ENCODE measurements at places on chromosomes 3 and 15. TPM values are rescaled to one million over a fixed set of nuclear protein-coding genes. Genes with fewer than 3 reads are reported as not detected.

Gene DUOXA2
- total RNA-seq, result not detected

Gene CAMKV
- total RNA-seq, result not detected

- peak; percentile 14 for DNase-seq
Measured at GRCh38 chr3:32401556-32402081, 10.0 kb downstream of the CMTM7 start.

DNA sequence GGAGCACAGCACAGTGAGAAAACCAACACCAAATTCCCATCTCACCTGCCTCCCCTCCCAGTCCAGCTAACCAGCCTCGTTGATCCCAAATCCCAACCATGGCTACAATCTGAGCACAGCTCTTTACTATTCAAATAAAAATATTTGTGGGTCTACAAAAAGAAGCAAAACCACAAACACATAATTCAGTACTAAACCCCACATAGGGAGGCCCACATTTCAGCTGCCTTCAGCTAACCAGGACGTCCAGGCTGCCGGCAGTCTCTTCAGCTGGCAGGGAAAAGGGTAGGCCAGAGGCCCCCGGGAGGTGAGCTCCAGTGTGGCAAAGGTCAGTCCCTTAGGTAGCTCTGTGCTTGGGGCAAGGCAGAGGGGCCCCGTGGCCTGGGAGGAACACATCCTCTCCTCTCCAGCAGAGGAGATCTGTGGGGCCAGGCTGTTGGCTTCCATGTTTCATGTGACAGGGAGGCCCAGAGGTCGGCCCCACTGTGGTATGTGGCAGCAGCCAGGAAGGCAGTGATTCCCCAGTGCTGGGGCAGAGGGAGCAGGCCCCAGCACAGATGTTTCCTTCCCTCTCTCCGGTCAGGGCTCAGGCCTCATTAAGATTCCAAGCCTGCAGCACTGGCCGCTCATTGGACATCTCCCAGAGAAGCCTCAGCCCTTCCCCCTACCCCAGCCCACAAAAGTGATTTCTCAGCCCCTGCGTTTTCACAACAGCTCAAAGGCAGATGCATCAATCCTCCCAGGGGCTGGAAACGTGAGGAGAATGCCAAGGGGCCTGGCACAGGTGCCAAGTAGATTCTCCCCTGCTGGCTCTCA is 381.4 kb downstream of the NTRK3 start:
- DNase-seq, result no peak

DNA sequence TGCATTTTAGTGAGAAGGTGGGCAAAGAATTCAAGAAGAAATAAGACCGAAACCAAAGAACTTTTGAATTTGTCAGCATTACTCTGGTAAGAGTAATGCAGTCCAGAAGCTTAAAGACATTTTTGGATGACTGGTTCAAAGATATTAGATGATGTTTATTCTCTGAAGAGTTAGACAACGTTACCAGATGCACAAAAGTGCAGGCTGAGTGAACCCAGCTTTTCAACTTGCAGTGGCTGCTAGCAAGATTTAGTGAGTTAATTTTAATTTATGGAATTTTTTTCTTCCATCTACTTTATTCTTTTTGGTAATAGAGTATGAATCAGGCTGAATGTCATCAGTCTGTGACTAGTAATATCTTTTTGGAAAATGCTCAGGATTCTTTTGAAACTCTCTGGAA is 267.3 kb upstream of the AZI2 start:
- DNase-seq, result no peak

- DNase-seq, result no peak
Measured at GRCh38 chr3:171058058-171058457, 31.5 kb upstream of the SLC2A2 start.

- DNase-seq, result no peak
Measured at GRCh38 chr3:100810671-100811070, 101.4 kb downstream of the TFG start.

DNA sequence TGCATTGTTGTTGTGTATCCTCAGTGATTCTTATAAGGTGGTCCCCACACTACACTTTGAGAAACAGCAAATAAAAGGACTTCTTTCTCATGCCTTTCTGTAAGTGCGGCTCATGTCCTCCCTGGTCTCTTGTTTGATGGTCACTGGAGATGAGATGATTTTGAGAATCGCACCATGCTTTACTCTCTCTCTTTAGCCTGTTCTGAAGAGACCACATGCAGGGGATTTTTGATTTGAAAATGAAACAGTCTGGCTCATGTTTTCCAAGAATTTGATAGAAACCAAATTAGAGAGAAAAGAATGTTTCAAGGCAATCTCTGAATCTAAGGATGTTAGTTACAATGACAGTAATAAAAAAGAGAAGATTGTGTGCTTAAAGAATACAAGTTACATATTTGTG is 18.0 kb downstream of the CLDN11 start:
- DNase-seq, result no peak

GRCh38 chr3:27923349-27924068 is 201.4 kb upstream of the EOMES start:
- no peak for DNase-seq

- DNase-seq, result no peak
Measured at GRCh38 chr15:25394898-25395297, 43.9 kb downstream of the UBE3A start.

GRCh38 chr3:13976469-13976868 is 96.6 kb upstream of the WNT7A start:
- no peak for DNase-seq

DNA sequence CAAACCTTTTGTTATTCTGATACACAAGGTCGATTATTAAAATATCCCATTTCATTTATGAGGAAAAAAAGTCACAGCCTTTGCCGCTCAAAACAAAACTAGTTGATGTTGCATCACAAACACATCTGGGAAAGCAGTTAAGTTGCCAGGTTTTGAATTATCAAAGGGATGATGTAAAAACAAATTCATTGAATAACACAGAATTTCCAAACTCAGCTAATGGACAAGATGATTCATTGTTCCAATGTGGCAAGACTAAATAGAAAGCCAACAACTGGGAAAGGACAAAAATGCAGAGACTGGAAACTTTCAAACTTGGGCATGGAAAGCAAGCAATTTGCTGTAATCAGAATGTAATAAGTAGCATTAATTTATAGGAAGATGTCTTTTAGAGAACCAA is 610.0 kb upstream of the ZNF385D start:
- no peak for DNase-seq
